EH (cell line): ENCODE measurements at places on chromosomes 3 and 15.

GRCh38 chr3:130820976-130821375 is 72.9 kb upstream of the ATP2C1 start:
- peak; percentile 53 for DNase-seq

DNA sequence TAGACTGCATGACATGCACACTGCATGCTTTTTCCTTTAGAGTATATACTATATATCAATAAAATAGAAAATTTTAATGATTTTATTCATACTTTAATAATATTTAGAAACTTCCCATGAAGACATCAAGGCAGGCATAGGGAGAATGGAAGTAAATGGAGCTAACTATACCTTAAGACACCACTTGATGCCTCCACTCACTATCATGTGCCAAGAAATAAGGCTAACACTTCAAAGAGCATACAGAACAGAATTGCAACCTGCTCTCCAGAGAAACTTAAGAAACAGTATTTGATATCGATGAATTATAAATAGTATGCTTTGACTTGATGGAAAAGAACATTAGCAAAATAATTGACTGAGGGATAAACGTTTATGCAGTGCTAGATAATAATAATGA is 192.6 kb upstream of the MBNL1 start:
- peak; percentile 36 for DNase-seq

DNA sequence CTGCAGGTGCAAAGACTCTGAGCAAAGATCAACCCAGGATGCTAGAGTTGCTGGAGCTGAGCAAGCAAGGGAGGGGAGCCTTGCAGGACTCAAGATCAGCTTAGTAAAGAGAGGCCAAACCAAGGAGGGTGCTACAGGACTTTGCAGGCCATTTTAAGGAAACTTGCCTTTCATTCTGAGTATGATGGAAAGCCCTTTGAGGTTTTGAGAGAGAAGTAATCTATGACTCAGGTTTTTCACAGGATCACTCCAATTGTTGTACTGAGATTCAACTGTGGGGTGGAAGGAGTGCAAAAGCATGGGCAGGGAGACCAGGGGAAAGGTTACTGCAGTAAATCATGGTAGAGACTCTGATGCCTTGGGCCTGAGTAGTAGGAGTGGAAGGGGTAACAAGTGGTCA is 260.4 kb upstream of the GPR149 start:
- no peak for DNase-seq

GRCh38 chr3:54357301-54357700 is 234.9 kb downstream of the CACNA2D3 start:
- DNase-seq = no peak

DNA sequence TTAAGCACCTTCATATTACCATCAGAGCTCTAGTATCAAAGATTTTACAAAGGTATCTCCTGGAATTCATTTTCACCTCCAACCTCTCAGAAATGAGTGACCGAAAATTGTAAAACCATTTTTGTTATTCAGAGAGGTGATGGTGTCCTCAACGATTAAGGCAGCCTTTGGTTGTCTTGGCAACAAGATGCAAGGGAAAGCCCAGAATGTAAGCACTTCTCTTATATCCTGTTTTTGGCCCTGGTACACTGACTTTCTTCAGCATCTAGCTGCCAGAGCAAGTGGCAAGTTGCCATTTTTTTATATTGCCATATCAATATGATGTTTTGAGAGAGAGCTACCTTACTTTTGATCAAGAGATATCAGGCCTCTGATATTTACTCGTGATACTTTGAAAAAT is 384.9 kb upstream of the NECTIN3 start:
- DNase-seq = no peak

- DNase-seq = peak; percentile 33
Measured at GRCh38 chr3:134361162-134361835, 12.9 kb downstream of the AMOTL2 start.
